Panc1 (cell line): ENCODE measurements at places on chromosomes 3 and 15.

- DNase-seq, result no peak
Observed at GRCh38 chr3:180611006-180611405, 9.0 kb downstream of the TTC14 start.

DNA sequence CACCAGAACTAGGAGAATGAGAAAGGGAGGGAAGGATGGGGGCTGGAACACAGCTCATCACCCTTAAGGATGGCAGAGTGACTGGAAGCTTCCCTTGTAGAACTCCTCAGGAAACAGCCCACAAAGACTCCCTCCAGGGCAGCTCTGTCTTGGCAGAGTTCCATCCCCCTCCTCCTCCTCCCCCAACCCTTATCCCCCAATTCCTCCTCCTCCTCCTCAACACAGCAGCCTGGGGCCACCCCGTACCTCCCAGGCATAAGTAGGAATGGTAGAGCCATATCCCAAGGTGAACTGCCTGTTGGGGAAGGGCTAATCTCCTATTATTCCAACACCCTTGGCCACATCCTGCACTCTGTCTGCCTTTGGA is 38.8 kb downstream of the ADCY5 start:
- no peak for DNase-seq

DNA sequence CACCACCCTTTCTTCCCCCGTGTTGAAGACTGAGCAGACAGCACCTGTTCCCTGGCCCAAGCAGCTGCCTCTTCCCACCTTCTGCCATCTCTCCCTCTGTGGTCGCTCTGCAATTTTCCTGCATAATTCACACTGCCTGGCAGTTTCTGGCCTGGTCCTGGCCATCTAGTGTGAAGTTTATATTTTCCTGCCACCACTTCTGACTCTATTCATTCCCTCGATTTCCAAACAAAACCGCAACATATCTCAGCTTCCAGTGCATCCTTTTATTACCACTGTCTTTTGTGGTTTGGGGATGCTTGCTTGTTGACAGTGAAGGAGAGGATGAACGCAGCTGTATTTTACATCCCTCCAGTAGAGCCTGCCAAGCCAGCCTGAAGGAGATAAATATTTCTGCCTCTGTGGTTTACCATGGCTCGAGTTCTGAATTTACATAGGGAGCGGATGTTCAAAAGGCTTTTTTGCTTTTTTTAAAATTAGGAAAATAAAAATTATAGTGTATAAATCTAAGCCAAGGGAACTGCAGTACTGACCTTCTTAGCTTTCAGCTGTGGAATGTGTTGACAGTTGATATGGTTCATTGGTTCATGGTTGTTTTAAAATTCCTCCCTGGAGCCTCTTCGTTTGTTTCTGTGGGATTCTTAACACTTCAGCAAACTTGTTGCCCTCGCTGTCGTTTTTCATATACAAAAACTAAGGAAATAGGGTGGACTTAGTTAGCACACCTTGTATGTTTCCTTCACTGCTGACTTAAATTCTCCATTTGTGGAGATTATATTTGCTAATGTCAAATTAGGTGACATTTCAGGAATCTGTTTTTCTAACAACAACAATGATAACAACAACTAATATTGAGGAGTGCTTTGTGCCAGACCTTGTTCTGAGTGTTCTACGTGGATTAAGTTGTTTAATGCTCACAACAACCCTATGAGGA is 250.5 kb downstream of the ADAMTSL3 start:
- no peak for DNase-seq

DNA sequence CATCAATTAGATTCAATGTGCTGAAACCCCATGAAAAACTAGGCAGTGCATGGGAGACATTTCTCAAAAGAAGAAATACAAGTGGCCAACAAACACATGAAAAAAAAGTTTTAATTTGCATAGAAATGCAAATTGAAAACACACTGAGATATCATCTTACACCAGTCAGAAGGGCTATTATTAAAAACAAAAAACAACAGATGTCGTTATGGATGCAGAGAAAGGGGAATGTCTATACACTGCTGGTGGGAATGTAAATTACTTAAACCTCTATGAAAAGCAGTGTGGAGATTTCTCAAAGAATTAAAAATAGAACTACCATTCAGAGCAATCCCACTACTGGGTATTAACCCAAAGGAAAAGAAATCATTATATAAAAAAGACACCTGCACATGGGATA is 98.7 kb downstream of the CCNL1 start:
- DNase-seq, result no peak

DNA sequence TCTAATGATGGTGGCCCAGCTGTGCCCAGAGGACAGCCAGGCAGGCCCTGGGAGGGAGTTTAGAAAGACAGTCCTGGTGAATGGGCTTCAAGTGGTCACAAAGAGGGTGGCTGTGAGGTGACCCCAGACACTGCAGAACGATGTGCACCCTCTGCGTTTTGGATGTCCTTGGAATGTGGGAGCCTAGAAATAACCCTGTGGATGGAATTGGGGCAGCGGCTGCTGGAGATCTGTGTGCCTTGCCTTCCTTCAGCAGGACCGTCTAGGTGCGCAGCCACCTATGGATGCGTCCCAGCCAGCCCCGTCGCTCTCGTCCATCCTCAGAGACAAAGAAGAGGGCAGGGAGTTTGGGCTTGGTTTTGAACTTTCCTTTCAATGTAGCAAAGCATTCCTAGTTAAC is 46.5 kb downstream of the KLHL25 start:
- DNase-seq, result no peak

DNA sequence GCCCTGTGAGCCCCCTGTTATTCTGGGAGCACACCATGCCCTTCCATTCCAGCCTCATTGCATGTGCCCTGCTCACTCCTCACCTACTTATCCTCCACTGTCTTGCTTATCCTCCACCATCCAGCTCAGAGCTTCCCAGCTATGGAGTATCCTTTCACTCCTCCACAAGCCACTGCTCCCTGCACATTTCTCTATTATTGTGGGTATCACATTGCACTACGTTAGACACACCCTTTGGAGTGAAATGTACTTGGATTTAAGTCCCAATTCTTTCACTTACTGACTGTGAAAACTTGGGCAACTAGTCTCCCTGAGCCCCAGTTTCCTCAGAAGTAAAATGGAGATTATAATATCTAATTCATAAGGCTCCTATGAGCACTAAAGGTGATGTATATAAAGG is 4.3 kb downstream of the MASP1 start:
- DNase-seq, result no peak

DNA sequence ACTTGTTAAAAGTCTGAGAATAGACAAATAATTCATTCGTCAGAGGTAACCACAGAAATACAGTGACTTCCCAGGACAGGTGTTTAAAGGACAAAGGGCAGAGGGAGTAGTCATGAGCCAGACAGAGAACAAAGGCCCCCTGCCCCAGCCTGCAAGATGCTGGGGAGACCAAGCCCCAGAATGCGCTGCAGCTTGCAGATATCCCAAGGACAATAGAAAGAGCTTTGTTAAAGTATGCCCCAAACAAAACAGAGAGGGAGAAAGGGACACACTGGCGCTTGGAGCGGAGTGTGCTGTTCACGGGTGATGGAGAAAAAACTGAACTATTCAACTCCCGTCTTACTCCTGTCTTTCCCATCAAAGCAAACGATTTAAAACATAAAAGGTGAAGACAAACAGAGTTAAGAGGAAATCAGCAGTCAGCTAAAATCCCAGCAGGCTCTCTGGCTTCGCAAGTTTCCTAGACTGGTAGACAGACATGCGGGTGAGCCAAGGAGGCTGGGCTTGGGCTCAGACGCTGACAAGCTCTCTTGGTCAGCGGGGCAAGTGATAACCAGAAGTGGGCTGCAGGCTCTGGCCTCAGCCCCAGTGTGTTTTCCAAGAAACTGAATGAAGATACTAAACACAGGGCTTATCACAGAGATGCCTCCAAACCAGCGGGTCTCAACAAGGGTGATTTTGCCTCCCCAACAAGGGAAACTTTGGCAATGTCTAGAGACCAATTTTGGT is 130.1 kb downstream of the UACA start:
- DNase-seq, result no peak

GRCh38 chr3:161336661-161337060 is 34.7 kb downstream of the SPTSSB start:
- DNase-seq, result no peak

DNA sequence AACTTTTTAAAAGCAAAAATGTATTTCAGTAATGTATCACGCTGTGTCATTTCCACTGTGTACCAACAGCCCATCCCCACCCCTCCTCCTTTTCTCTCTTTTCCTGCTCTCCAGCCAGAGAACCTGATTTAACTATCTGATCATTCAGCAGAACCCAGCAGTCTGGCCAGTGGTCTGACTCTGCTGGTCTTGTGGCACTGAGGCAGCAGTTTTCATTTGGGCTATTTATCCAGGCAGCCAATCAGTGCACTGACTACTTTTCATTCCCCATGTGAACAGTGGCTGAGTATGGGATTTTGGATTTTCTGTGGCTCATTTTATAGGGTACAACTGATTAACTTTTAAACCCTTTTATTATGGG is 56.3 kb downstream of the GPR171 start:
- DNase-seq, result no peak

GRCh38 chr15:70856884-70857561 is 3.1 kb upstream of the LARP6 start:
- peak; percentile 99 for DNase-seq

DNA sequence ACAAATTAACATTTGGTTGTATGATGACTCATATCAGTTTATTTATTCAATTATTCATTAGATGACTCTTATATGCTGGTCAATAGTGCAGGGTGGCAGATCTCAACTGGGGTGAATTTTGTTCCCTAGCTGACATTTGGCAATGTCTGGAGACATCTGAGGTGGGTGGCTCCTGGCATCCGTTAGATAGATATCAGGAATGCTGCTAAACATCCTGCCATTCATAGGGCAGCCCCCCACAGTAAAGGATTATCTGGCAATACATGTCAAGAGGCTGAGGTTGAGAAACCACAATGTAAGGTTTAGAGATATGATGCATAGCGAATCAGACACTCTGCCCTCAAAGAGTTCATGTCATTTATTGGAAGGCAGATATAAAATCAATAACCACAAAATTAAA is 719.9 kb downstream of the CADM2 start:
- DNase-seq, result no peak

- DNase-seq, result no peak
Observed at GRCh38 chr3:159813822-159814531, 174.7 kb upstream of the IL12A start.

DNA sequence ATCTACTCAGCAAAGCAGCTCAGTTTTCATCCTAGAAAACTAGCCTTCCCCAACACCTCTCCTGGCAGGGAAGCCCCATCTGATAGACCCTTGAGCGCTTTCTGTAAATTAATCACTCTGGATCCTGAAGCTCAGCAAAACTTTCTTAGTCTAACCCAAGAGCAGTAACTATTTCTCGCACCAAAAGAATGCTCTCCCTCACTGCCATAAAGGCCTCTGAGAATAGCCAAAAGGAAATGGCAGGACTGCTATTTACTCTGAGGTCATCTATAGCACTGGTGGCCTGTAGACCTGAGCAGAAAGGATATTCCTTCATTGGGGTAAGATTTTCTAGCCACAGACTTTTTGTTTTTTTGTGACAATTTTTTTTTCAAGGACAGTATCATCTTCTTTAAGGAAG is 345.8 kb upstream of the ADAMTS9 start:
- DNase-seq, result no peak
